Activated naive CD4-positive, alpha-beta T cell (primary cell): ENCODE measurements at places on chromosomes 1 and 21.

DNA sequence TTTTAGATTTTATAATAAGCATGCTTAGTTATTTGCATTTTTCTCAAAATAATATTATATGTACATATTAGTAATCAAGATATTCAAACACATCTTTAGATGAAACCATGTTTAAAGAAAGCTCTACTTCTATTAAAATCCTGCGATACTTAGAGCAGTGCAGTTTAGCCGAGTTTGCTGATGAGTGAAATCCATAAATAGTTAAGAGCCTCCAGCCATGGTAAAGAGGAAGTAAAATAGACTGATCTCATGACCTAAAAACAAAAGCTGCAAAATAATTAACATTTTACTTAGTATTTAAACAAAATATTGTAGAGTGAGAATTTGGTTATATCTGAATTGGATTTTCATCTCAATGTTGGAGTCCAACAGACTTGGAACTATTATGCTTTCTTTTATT lies 147.4 kb upstream of the NRIP1 start:
- no peak for DNase-seq

DNA sequence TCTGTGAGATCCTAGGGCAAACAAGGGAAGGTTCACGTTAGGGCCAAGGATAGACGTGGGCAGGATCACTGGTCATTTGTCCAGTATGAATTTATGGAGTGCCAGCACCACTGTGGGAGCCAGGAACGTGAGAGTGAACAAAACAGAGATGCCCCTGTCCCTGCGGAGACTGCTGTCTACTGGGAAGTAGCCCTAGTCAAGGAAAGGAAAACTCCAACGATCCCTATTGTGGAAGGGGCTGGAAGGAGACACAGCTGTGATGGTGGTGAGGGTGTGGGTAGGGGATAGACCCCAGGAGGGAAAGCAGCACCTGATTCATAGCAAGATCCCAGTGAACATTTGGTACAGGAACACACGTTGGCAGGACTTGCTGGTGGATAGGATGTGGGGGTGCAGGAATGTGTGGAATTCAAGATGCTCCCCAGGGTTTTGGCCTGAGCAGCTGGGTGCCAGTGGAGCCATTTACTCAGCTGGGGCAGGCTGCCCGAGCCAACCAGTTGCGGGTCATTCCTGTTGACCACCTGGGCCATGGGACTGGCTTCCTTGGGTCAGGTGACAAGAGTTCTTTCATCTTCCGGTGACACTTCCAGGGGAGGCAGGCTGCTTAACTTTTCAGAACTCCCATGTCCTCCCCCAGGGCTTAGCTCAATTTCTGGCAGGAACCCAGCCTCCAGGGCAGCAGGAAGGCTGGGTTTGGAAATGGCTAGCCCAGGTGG lies 1.2 kb upstream of the ATP13A2 start:
- DNase-seq: no peak

DNA sequence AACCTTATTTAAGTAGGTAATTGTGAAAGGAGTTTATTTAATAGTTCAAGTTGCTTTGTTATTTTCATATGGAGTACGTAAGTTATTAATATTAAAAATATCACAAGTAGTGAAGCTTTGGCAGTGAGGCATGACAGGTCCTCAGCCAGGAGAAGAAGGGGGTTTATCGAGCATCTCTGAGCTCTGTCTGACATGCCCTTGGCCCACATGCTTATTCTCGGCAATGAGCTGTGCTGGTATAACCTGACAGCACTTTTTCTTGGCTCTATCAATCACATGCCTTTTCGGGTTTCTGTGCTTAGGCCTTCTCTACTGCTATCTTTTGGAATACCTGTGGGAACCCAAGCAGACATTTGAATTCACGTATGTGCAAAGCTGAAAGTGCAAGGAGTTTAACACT lies 84.8 kb downstream of the OLFM3 start:
- no peak for DNase-seq

DNA sequence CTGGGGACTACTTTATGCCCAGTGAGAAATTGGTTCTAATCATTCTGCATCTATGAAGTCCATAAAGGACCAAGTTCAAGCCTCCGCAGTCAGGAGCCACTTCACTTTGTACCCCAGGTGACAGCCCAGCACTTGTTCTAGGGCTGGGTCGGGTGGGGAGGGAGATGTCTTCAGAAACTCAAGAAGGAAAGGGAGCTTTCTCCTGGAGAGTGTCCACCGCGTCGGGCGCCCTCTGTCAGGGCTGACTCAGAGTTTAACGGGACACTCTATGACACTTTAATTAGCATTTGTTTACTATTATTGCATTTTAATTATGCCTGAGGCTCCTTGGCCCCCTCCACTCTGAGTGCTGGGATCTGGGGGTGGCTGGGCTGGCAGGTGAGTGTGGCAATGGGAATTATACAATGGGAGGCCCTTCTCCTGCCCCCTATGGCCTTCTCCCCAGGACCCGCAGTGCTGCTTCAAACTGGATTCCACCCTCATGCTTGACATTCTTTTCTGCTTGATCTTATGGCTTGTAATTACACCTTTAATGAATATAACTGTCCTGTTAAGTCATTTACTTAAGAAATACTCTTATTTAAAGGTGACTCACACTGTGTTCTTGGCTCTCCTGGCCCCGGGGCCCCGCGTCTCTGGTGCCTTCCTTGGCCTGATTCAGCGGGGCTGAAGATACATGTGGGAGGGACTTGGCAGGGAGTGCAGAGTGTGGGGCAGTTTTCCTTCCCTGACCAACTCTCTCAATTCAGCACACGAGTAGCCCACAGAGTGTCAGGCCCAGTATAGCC lies 136.6 kb downstream of the PLXNA2 start:
- DNase-seq: no peak

- no peak for DNase-seq
Observed at GRCh38 chr1:153058826-153059784, 1.8 kb upstream of the SPRR2A start.

- DNase-seq: no peak
Observed at GRCh38 chr1:62716397-62716796, 28.2 kb upstream of the DOCK7 start.
